ENCODE measurements at places on chromosomes 13 and 19.
A peak's percentile ranks its signal among the peaks of the same experiment; 100 is the strongest.

GRCh38 chr13:25069911-25070310 is 26.0 kb upstream of the PABPC3 start:
- no peak for DNase-seq

DNA sequence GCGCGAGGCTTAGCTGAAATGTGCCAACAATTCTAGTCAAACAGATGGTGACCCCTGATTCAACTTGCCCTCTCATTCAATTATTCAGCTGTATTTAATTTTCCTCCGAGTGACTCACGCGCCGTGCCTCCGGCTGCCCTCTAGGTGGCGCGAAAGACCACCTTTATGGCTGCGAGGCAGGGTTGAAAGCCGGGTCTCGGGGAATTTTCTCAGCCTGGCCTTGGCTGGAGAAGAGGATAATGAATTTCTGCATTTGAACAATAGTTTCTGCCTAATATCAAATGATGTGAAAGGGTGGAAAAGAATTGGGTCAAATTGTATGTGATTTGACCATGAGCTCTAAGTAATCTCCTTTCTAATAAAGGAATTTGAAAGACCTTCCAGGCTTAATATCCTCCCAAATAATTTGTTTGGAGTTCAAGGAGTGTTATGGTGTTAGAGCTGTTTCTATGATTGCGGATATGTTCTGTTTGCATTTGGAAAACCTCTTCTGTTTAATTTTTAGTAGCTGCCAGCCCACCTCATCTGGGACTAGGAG is 310.9 kb downstream of the ZNF536 start:
- DNase-seq, result no peak

DNA sequence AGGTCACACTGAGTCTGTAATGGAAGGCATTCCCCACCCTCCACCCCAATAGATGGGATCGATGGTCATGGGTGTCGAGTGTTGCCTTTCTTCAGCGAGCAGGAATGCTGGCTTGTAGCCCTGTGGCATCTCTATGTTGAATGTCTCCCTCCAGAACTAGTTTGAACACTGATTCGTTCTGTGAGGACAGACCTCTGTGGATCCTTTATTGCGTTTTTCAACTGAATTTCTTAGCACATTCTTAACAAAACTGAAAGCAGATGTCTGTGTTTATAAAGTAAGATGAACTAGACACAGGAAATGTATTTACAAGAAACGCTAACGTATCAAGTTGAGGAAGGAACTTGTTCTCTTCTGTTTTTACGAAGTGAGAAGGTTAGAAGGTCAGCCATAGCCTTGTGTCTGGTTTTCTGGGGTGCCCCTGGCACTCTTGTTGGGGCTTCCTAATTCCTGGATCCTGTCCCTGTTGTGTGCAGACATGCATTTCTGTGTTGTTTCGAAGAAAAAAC is 36.8 kb upstream of the TM9SF2 start:
- no peak for DNase-seq

DNA sequence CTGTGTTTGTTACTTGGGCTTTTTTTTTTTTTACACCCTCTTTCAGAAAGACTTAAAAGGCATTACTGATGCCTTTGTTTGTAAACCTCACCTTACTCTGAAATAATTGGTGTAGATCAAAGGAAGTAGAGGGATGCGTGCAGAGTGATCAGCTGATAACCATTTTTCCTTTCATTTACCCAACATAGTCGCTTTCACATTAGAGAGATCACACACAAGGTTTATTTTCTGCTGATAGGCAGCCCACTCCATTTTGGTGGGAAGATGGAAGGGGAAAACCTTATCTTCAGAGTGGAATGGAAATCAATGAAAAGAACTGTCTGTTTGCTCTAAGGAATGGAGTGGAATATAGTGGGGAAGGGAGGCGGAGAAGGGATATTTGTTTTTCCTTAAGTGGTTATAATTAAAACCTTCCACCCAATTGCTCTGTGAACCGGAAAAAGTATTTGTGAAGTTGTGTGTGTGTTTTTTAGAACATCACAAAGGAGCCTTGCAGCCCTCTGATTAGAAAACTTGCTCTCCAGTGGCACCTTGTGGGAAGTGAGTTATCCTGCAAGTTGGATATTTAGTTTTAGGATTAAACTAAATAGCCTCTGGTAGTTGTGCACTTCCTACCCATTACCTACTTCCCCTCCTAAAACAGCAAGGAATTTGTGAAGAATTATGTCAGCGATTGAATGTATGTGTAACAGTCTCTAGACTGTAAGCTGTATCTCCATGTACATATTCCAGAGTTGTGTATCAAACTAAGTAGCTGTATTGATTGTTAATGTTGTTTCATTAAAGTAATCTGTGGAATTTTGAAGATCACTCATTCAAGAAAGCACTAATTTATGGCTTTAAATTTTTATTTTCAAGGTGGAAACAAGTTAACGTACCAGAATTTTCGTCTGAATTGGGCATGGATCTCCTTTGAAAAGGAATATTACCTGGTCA is 76.8 kb downstream of the FREM2 start:
- DNase-seq, result no peak

DNA sequence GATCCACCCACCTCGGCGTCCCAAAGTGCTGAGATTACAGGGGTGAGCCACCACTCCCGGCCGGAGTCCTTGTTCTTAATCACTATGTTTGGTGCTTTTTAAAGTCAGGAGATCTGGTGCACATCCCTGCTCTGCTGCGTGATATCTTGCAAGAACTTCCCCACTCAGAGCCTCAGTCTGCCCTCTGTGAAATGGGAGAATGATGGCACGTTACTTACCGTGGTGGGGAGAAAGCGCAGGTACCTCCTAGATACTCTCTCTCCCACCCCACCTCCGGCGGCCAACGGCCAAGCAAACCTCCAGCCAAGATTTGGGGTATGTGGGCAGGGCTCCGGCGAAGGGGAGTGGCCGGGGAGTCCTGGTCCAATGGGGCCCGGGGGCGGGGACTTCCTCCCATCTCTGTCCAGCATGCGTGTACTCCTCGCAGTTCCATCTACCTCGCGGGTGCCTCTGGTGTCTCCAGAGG is at the start of gene RYR1:
TSS of gene RYR1 (plus strand) at position 424 of the 466 bp plus-strand sequence. CDS start 139 bp downstream, outside the sequence.
- DNase-seq, result no peak

DNA sequence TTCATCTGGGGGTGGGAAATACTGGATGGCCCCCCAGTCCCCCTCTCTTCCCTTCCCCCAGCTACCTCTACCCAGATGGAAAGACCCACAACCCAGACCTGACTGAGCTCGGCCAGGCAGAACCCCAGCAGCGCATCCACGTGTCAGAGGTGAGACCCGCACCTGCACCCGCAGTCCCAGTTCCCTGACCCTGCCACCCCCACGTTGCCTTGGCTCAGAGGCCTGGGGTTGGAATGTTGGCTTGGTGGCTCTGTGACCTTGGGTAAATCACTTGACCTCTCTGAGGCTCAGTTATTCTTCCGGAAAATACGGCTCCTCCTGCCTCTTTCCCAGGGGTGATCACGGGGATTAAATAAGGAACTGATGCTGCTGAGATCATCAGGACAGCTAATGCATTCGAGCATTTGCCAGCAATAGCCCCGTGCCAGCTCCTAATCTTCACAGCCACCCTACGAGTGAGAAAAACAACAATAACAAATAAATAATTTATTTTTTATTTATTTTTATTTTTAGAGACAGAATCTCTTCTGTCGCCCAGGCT is 12.3 kb downstream of the CBLC start:
- no peak for DNase-seq

DNA sequence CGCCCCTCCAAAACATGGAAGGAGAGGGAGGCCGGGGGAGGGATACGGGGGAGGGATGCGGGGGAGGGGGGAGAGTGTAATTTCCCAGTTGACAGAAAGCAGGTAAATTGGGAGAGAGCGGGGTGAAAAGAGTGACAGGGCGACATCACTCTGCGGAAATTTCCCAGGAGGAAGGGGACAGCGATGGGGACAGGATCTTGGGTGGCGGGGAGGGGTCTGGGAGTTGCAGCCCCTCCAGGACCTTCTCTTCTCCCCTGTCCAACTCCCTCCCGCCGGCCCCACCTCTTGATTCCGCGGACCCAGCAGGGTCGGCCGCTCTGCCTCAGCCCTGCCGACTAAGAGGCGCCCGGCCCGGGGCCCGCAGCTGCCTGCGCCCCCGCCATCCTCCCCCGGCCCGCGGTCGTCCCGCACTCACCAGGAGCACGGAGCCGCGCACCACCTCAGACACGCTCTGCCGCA is 108.0 kb upstream of the DOCK9 start:
- no peak for DNase-seq

DNA sequence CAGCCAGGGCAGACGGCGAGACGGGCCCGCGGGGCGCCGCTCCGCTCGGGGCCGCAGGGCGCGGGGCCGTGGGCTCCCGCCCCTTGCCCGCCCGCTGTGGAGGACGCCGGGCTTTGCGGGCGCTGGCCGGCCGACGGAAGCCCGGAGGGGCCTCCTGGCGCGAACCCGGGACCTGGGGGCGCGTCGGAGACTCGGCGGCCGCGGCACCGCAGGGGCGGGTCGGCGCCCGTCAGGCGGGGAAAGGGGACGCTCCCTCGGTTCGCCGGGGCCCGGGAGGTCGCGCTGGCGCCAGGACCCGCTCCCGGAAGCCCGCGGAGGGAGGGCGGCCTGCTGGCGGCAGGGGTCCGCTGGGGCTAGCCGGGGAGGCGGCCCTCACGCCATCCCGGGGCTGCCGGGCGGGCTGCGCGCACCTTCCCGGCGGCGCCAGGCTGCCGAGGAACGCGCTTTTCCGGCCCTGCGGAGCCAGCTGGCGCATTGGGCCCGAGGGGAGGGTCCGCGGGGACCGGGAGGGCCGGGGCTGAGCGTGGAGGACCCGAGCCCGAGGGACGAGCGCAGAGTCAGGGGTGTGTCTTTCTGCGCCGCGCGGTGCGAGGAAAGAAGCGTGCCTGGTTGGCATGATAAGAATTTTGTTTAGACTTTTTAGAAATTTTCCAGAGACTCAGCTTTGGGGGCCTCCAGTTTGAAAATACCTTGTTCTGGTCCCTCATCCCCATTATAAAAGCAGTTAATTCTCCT is 511 bp downstream of the GARRE1 start:
- no peak for DNase-seq

- DNase-seq, result no peak
Observed at GRCh38 chr13:66553391-66553790, 676.7 kb downstream of the PCDH9 start.

DNA sequence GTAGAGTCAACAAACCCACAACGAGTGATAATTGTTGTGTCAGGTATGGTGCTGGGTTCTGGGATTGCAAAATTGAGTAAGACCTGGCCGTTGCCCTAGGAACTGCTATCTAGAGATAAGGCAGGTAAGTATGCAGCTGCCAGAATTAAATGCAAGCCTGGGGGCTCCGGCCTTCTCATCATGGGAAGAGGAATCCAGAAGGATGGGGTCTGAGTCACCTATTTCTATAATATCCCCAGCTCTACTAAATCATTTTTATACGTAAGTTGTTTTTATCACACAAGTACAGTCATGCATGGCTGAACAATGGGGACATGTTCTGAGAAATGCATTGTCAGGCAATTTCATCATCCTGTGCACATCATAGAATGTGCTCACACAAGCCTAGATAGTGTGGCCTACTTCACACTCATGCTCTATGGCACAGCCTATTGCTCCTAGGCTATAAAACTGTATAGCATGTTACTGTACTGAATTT is 203.0 kb downstream of the KLF5 start:
- no peak for DNase-seq

GRCh38 chr19:9936326-9937000 is at the start of gene OLFM2:
OLFM2 (minus strand) TSS chr19:9936515; CDS start chr19:9936366, 149 bp downstream.
- DNase-seq, result no peak

GRCh38 chr13:44451651-44452050 is 78.0 kb downstream of the SERP2 start:
- no peak for DNase-seq

DNA sequence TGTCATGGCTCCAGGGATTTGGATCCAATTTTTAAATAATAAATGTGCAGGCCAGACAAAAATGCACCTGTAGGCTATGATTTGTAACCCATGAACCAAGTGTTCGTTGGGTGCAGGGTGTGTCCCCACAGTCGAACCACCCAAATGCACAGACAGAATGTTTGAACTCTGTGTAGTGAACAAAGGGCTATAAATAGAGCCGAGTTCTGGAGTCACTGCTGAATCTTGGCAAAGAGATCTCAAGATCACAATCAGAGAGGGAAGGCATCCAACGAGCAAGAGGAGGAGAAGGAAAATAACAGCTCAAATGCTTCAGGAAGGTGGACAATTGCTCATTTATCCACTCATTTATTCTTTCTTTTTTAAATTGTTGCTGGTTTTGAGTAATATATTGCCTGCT is 547.9 kb downstream of the FGF9 start:
- no peak for DNase-seq

- peak; percentile 95 for DNase-seq
Observed at GRCh38 chr13:110126391-110126961, 180.5 kb downstream of the COL4A1 start.

- DNase-seq, result no peak
Observed at GRCh38 chr13:114339857-114340534, 25.7 kb downstream of the CHAMP1 start.

- no peak for DNase-seq
Observed at GRCh38 chr13:59674616-59675015, 489.1 kb downstream of the DIAPH3 start.

DNA sequence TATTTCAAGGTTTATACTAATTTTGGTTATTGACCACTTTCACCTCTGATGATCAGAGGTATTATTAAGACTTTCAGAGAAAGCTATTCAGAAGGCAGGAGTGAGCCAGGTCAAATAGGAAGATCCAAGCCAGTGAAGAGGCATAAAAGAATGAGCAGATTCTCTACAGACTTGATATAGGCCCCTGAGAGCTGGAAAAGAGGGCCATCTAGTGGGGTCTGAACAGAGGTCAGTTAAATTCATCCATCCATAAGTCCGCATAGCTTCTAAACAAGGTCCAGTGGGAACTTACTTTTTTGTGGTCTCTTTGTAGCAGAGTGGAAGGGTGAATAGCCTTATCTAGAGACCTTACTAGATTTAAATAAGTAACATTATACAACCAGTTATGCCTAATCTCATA is 126.6 kb upstream of the UFM1 start:
- DNase-seq, result no peak

DNA sequence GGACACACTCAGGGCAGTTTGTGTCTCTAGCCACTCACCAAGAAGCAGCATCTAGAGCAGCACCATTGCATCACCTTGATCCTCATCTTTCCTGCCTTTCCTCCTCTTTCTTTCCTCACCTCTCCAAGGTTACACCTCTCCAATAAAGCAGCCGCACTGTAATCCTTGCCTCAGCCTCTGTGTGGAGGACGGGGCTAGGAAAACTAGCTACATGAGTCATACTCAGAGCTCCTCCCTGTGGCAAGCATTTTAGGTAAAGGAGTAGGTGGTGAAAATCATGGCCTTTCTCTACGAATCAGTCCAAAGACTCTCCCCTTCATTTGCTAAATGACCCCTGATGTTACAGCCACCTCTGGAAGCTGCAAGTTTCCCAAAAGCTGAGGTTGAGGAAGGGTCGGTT is 108.9 kb downstream of the DNAJC15 start:
- DNase-seq, result peak; percentile 10

- DNase-seq, result no peak
Observed at GRCh38 chr19:30621326-30621920, 249.2 kb downstream of the ZNF536 start.
